ENCODE measurements at places on chromosomes 5 and 9. TPM values are rescaled to one million over a fixed set of nuclear protein-coding genes. Genes with fewer than 3 reads are reported as not detected.

- DNase-seq, result no peak
Observed at GRCh38 chr5:138241688-138242571, 28.8 kb upstream of the CDC23 start.

DNA sequence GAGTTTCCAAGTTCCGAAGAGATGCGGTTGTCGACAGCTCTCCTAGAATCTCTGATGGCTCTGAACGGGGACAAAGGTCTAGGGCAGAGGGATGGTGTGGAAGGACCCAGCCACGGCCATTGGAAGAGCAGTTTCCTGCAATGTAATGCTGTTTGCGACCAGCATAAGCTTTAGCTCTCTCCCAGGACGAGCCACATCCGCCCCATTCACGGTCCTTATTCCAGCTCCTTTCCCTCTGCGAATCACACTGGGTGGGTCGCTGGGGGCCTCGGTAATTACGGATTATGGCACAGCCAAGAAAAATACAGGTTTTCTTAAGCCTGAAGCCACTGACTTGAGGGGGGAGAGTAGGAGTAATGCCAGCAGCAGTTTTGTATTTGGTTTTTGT is 22.7 kb downstream of the ANXA2R start:
- no peak for DNase-seq

DNA sequence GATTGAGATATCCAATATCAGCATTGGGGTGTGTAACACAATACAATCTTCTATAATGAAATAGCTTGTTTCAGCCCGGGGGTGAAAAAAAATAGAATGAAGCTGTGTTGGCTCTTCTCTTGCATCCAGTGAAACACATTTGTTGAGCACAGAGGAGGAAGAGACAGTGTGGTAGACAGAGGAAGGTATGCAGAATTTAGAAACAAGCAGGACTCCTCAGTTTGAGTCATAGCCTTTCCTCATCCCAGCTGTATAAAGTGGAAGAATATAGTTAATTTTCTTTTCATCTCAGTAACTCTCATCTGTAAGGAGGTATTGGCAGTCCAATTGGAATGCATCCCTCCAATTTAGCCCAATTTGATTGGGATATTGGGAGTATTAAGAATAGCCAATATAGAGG is 302.2 kb upstream of the VLDLR start:
- DNase-seq, result no peak

Gene OR1J2
- polyA plus RNA-seq, result not detected

Gene GCNT4
- not detected for polyA plus RNA-seq

GRCh38 chr9:19788152-19788551 is 685 bp downstream of the SLC24A2 start:
- DNase-seq, result no peak

Gene EQTN
- not detected for polyA plus RNA-seq

GRCh38 chr5:65873181-65873750 is 53.1 kb upstream of the ERBIN start:
- DNase-seq, result no peak

Measured in GM12878 (cell line).